ENCODE measurements at places on chromosomes 16 and 17.

DNA sequence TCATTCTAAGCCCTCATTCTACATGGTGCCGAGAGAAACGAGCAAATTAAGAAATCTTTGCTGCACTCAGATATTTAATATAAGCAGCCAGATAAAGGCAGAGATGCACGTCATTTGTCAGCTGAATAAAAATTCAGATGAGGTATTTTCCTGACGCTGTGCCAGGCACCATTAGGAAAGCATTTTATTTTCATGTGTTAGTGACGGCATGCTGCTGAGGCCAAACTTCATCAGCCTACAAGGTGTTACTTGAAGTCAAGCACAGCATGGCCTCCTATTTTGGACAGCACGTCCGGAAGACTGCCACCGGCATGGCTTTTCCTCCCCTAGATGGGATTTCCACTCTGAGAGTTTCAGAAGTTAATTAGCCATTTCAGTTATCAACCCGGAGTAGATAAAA is 70.3 kb downstream of the IRX3 start:
- no peak for DNase-seq

DNA sequence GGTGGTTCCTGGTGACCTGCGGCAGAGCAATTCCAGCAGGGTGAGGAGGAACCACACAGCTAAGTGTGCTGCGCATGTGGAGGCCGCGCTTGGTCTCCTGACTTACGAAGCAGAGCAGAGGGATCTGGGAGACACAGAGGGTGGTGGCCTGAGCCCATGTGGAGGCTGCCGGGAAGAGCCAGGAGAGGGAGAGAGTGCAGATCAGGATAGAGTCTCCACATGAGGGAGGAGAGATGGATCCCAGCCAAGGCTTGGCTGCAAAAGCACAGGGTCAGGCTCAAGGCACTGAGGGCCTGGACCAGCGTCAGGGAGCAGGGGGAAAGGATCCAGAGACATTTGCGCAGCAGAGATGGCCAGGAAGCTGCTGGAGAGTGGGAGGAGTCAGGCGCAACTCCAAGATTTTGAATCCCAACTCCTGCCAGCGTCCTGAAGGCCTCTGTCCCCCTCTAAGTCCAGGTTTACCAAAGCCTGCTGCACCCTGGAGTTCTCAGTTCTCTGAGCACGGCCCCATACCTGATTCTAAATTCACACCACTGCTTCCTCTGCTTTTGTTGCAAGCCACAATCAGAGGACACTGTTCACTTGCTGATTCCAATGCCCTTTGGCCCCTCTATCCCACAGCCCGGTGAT is 11.3 kb upstream of the MLLT6 start:
- no peak for DNase-seq

DNA sequence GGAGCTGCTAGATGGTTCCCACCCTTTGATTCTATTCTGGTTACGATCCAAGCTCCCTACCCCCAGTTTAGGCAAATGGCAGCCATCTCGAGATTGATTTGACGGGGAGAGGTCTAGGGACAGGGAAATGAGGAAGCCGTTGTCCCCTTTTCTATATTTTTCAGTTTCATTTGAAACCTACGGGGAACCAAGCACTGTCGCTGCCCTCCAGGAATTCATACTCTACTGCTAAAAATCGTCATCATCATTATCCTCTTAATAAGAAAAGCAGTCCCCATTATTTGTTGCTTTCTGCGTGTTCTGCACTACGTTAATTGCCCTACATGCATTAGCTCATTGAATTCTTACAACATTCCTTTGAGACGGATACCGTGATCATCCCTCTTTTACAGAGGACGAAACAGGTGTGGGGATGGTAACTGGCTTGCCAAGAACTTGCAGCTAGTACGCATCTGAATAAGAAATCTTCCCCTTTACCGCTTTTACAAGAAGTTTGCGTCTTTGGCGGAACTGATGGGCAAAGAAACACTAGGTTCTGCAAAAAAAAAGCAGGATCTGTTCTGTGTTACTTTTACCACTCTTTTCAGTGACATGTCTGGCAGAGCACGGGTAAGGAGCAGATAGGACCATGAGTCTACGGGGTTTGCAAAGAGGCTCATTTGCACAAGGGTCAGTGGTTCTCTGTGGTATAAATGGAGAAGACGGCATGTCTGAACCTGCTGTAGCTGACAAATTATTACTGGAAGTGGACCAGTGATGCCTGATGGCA is 1.1 kb downstream of the CCP110 start:
- DNase-seq = no peak

- DNase-seq = peak; percentile 95
These were observed 37.3 kb downstream of the SMG6 start for GRCh38 chr17:2266045-2266864.

GRCh38 chr17:40932608-40933007 is 4.8 kb downstream of the KRT23 start:
- no peak for DNase-seq

GRCh38 chr17:76370261-76370993 is 14.0 kb upstream of the SPHK1 start:
- no peak for DNase-seq

GRCh38 chr17:74744349-74744713 is 4.1 kb upstream of the NHERF1 start:
- DNase-seq = no peak

DNA sequence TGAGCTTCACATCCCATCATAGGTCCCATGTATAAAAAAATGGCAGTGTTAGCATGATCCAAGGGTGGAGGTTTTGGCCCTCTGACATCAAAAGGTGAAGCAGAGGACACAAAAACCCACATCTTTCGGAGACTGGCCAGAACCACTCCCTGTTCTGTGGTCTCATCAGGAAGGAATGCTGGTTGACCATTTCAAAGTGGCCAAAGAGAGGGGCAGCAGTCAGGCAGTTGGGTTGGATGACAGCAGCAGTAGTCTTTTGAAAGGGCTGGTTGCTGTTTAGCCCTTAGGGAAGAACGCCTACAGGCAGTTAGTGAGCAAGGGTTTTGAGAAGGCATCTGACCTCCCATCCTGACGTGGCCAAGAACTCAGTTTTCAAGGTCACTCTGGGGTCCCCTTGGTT is 40.5 kb downstream of the LCMT1 start:
- DNase-seq = no peak

DNA sequence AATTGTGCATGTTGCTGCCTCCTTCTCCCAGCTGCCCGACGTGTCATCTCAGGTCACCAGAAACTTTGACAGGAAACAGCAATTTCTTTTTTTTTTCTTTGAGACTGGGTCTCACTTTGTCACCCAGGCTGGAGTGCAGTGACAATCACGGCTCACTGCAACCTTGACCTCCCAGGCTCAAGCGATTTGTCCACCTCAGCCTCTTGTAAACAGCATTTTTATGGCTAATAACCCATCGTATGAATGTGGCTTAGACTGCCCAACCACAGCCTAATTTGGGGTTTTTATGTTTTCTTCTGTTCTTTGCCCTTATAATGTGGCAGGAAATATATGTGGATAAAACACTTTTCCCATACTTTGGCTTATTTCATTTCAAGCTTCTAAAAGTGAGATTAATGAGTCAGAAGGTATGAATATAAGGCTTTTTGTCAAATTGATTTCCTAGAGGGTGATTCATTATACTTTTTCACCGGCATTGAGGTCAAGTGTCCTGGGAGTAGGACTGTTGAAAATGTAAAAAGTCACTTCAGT is 31.0 kb upstream of the SLC5A10 start:
- no peak for DNase-seq

DNA sequence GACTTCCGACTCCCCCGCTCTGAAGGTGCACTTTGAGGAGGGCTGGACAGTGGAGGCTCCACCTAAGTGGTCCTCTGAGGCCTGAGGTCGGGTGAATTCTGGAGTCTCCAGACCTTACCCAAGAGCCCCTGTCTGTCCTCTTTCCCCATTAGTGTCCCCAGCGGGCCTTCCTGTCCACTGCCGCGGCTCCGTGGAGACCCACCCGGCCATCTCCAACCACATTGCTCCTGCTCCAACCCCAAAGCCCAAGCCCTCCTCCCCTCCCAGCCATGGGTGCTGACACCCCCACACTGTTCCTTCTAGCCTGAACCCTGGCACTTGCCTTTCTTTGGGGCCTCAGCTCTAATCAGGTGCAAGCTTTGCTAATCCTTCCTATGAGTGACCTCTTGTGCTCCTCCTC is 283.1 kb upstream of the TNRC6C start:
- DNase-seq = no peak

DNA sequence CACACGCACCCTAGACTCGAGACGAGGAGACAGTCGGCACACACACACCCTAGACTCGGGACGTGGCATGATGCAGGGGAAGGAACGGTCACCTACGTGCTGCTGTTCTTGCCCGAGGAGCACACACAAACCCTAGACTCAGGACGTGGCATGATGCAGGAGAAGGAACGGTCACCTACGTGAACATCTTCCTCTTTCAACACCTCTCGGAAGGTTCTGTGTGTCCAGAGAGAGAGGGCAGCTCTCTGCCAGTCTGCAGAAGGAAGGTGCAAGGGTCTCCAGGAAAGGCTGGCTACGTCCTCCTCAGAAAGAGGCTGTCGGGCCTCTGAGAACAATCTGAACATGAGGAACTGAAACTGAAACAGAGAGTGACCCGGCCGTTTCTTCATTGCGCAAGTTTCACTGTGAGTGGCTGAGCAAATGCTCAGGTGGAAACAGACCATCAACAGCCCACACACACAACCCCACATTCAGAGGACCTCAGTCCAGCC is 43.4 kb downstream of the ZNF276 start:
- DNase-seq = peak; percentile 7

GRCh38 chr16:14337303-14338191 is 266.4 kb downstream of the MRTFB start:
- DNase-seq = no peak

DNA sequence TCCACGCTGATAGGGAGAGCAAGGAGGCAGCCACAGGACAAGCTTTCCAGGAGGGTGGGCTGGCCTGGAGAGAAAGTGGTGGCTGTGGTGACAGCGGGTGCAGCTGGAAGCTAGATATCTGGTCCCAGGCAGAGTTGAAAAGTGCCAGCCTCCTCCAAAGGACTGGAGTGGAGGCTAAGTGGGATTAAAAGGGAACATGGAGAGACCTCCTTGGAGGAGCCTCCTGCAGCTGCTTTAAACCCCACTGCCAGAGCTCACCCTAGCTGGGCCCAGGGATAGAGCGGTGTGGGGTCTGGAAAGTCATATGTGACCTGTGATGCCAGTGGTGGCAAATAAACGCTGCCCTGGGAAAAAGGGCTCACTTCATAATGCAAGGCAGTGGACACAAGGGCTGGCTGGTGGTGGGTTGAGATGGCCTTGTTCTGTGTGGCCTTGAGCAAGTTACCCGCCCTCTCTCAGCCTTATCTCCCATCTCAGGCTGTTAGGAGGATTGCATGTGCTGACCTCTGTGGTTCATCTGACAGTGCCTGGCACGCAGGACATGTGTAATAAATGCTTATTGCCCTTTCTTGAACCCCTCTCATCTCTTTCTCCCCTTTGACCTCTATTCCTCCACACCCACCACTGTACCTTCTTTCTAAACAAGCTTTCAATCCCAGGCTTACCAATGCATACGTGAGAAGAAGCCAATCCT is 61.0 kb upstream of the LGALS9 start:
- DNase-seq = no peak

DNA sequence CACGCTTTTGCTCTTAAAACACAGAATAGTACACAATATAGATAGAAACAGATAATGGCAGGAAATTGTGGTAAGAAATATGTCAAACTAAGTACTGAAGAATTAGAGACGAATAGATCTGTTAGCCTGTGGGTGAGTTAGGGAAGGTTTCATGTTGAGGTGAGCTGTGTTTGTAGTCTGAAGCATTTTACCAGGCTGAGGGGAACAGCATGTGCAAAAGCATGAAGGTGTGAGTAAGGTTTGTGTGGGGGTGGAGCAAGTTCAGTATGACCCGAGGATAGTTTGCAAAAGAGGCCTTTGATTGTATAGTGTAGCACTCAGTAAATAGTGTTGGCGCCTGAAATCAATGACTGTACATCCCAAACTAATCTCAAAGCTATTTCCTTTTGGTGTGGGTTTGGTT is 13.8 kb downstream of the IGSF6 start:
- DNase-seq = peak; percentile 41

DNA sequence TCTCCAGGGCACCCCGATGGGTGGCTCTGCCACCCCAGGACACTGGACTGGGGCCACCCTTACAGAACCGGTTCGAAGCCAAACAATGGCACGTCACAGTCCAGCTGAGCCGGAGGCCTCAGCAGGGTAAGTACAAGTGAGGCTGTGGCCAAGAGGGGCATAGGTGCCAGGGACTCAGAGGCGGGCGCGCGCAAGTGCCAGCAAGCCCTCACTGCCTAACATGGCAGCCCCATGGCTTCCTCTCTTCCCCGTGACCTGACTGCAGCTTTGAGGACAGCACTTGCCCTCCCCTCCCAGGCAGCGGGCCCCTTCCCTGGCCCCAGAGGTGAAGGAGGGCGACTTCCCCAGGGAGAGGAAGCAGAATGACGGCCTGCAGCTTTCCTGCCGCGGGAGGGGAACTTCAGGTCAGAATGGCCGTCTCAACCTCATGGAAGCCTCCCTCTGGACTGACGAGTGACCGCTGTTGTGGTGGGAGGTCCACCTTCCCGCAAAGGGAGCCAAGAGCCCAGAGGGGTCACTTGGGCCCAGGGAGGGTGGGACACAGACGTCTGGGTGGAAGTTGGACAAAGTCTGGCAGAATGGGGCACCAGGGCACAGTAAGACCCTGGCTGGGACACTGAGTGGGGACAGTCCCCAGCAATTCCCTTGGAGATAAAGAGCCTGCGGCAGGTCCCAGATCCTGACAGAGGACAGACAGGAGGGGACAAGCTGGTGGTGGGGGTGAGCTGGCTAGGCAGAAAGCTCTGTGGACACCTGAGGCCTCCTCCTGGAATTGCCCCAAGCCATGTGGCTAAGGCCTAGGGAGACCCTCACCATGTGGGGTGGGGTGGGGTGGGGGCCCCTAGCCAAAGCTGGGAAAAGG is 52.1 kb upstream of the TOB1 start:
- peak; percentile 30 for DNase-seq

- no peak for DNase-seq
These were observed 8.1 kb downstream of the OR2C1 start for GRCh38 chr16:3363793-3364192.

GRCh38 chr16:47568351-47568750 is 107.2 kb downstream of the PHKB start:
- DNase-seq = no peak

DNA sequence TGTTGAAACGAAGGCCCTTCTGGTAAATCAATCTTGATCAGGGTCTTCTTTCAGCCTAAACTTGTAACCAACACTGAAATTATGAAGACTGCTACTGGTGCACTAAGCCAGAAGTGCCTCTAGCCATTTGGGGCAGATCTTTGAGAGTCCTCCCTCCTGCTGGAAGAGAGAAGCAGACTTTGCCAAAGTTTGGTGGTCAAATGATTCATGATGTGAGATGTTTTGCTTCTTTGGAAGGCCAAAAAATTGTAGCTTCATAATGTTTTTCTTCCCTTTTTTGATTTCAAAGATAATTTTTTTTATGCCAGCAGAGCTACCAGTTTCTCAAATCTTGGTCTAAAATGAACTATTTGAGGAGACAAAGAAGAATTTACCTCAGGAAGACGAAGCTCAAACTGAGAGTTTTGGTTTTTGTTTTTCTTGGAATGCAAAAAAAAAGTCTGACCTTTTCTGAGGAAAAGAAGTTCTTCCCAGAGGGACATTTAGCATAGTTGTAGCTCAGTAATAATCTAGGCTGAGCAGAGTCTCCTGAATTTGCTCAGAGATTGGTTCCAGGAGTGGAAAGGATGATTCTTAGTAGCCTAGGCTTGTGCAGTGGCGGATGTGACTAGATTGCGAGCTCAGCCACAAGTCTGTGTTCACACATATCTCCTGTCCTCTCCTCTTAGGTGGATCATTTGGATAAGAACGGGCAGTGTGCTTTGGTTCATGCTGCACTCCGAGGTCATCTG is 50.9 kb downstream of the CYB561 start:
- no peak for DNase-seq

- no peak for DNase-seq
These were observed 944 bp upstream of the WFIKKN1 start for GRCh38 chr16:629833-630248.

Data from CD4-positive, alpha-beta T cell (primary cell).